ENCODE measurements at places on chromosomes 13 and 19.

- DNase-seq: peak; percentile 71
Observed at GRCh38 chr19:4066682-4067395, at the start of gene ZBTB7A. TSS of gene ZBTB7A (minus strand) at chr19:4066899. CDS start at chr19:4055232, 11,667 bp downstream.

- no peak for DNase-seq
Observed at GRCh38 chr13:98880677-98881076, 97.2 kb downstream of the DOCK9 start.

- DNase-seq: no peak
Observed at GRCh38 chr13:83709426-83710132, 172.7 kb downstream of the SLITRK1 start.

- no peak for DNase-seq
Observed at GRCh38 chr13:85520445-85520844, 278.8 kb downstream of the SLITRK6 start.

DNA sequence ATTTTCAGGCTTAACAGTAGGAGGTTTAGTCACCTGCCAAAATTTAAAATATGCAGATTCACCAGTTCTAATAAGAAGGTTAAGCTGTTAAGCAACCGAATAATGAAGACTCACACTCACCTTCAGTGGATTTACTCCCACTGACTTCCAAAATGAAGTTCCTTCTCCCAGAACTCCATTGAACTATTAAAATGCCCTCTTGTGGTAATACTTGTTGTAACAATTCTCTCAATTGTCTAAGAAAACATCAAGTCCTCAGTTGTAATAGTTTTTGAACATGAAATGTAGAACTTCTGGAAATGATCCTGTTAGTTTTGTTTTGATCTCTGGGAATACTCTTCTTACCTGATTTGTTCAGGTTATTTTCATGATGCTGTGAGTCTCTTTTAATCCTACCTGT is 522.0 kb upstream of the ATXN8OS start:
- DNase-seq: no peak

- DNase-seq: no peak
Observed at GRCh38 chr19:13781547-13781946, 7.3 kb downstream of the C19orf53 start.

Data from stimulated activated CD8-positive, alpha-beta memory T cell treated with anti-CD3 and anti-CD28 coated beads, Interleukin-12 subunit alpha, Interleukin-12 subunit beta, amount 100 ng/mL, for 4 hours (primary cell).